ENCODE measurements at places on chromosomes 2 and 18. TPM values are rescaled to one million over a fixed set of nuclear protein-coding genes. Genes with fewer than 3 reads are reported as not detected.

The VSNL1 gene
- total RNA-seq, result 0.58 TPM

The CDH7 gene
- total RNA-seq, result not detected

The UGGT1 gene
- total RNA-seq, result 35.5 TPM

The IL36RN gene
- not detected for total RNA-seq

The ERMN gene
- not detected for total RNA-seq

The DUSP19 gene
- total RNA-seq, result 10.0 TPM

The IMP4 gene
- total RNA-seq, result 101 TPM

The ACOXL gene
- total RNA-seq, result not detected

DNA sequence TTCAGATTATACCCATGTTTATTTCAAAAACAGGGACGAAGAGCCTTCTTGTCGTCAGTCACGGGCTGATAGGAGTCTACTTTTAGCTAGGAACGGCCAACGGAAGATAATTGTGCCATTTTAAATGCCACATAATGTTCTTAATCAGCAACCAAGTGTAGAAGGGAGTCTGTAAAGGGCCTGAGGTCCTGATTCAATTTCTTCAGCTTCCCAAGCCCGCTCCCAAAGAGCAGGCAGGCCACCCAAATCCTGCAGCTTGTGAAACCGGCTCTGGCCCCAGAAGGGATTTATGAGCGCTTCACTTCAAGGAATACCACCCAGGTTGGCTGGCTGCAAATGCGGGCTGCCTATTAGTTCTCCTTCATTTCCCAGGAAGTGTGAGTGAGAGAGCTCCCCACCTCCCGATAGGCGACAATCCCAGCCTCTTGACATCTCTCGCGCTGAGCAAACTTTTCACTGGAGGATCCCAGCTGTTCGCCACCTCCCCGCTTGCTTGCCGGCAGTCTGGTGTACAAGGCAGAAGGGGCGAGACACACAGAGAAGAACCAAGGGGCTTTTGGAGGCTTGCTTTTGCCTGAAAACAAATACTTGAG lies 272.9 kb downstream of the CDH20 start:
- peak; percentile 42 for ATAC-seq

- ATAC-seq, result no peak
Observed at GRCh38 chr2:105437708-105438103, 38.9 kb upstream of the FHL2 start.

DNA sequence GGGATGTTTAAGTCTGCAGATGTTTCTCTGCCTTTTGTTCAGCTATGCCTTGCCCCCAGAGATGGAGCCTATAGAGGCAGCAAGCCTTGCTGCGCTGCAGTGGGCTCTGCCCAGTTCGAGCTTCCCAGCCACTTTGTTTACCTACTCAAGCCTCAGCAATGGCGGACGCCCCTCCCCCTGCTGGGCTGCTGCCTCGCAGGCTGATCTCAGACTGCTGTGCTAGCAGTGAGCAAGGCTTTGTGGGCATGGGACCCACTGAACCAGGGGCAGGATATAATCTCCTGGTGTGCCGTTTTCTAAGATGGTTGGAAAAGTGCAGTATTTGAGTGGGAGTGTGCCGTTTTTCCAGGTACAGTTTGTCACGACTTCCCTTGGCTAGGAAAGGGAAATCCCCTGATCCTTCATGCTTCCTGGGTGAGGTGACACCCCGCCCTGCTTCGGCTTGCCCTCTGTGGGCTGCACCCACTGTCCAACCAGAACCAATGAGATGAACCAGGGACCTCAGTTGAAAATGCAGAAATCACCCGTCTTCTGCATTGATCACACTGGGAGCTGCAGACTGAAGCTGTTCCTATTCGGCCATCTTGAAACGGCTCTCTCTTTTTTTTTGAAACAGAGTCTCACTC lies 27.6 kb upstream of the ADAM23 start:
- ATAC-seq, result no peak

DNA sequence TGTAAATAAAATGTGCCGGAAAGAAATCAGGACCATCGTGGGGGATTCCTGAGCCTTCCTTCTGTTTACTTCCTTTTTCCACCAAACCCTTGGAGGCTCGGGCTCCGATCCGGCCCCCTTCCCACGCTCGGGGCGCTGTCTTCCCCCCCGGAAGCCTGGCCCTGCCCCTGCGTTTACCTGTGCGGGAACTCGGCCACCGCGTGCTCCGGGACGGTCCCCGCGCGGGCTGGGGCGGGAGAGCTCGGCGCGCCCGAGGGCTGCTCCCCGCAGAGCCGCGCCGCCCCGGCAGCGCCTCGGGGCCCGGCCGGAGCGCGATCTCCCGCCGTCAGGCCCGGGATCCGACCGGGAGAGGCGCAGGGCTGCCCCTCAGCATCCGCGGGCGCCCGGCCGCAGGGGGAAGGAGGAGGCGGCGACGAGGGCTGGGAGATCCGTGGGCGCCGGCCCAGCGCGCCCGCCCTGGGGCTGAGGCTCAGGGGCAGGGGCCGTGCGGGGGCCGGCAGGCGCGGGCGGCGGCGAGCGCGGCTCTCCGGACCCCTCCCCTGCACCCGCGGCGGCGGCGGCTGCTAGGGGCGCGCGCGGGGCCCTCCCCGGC lies 435 bp downstream of the ADCY3 start:
- ATAC-seq, result peak; percentile 37

- ATAC-seq, result no peak
Observed at GRCh38 chr2:226581661-226582060, 218.0 kb downstream of the IRS1 start.

DNA sequence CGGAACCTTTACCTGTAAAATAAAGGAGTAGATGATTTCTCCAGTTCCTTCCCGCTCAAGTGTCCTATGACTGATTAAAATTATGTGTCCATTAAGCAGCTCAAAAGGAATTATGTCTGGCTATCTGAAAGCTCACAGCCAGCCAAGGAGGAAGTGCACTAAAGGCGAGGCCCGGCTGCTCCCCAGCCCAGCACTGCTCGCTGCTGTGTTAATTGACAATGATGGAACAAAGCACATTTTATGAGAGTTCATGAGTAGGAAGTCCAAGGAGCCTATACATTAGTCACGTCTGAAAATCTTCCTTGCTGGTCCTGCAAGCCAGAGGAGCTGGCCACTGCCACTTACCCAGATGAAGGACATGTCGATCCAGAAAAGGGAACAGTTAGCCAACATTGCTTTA lies 14.3 kb downstream of the TTC32 start:
- ATAC-seq, result no peak

DNA sequence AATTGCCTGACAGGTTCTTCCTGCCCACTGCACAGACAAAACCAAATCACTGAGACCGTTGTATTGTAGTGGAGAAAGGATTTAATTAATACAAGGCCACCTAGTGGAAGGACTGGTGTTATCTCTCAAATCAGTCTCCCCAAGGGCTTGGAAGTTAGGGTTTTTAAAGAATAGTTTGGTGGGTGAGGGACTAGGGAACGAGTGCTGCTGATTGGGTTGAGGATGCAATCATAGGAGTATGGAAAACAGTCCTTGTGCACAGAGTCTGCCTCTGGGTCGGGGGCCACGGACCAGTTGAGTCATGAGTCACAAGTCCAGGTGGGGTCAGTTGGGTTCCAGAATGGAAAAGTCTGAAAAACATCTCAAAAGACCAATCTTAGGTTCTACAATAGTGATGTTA lies 89.1 kb downstream of the B3GNT2 start:
- no peak for ATAC-seq

DNA sequence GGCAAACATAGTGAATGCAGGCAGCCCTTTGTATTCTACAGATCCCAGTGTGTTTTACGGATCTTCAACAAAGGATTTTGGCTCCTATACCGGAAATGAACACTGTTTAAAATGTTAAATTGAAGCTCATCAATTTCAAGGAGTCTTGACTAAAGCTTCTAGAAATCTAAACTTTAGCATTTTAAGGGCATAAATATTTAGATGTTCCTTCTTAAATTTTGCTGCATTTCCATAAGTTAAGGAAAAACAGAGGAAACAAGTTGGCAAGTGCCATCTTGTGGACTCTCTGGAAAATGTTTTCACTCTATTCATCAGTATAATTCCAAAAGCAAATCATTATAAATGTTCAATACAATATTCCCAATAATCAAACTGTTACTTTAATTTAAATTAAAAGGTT lies 19.6 kb downstream of the CHN1 start:
- no peak for ATAC-seq

DNA sequence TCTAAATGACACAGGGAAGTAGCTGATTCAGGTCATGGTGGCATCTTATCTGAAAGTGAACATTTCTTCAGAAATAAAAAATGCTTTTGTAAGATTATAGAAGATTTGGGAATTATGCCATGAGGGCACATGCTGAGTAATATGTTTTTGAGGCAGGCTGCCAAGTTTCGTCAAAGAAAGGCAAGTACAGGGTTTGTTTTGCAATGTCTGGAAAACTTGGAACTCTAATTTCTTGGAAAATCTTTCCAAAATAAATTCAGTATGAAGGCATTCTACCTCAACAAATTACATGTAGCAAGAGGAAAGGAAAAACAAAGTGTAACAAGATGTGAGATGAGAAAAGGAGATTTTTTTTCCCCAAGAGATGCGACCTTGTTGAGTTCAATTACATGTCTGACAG lies 167.7 kb downstream of the PLCL1 start:
- ATAC-seq, result peak; percentile 70

- no peak for ATAC-seq
Observed at GRCh38 chr2:171579481-171579880, 57.2 kb downstream of the CYBRD1 start.

GRCh38 chr18:23828426-23828825 lies 139.2 kb downstream of the LAMA3 start:
- ATAC-seq, result no peak

- no peak for ATAC-seq
Observed at GRCh38 chr2:22196806-22197205, 1073.0 kb downstream of the TDRD15 start.

- ATAC-seq, result no peak
Observed at GRCh38 chr2:134823431-134823830, 15.0 kb upstream of the ACMSD start.

DNA sequence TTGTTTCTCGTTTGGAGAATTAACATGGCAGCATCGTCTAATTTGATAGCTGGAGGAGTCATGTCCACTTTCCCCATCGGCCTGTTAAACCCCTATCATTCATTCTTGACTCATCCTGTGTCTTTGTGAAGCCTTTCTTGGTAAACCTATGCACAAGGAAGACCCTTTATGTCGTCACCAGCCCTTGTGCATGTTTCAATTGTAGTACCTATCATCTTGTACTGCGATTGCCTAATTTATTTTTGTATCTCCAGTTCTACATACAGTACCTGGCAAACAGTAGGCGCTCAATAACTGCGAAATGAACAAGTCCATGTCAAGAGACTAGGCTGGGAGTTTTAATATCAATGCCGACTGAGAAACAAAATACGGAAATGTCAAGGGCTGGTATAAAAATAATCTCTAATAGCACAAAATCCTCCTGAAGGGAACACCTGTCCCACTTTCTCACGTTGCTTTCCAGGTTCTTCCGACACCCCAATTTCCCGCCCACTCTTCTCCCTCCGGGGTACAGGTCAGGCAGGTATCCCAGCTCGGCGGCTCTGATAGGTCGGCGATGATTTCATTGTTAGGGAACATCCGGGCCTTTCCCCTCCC lies 1.3 kb upstream of the PPM1B start:
- no peak for ATAC-seq

GRCh38 chr2:225100856-225101294 lies 58.6 kb upstream of the DOCK10 start:
- no peak for ATAC-seq

- no peak for ATAC-seq
Observed at GRCh38 chr2:43008388-43008787, 216.0 kb upstream of the HAAO start.

GRCh38 chr18:57743008-57743407 lies 60.1 kb downstream of the ATP8B1 start:
- ATAC-seq, result peak; percentile 51

DNA sequence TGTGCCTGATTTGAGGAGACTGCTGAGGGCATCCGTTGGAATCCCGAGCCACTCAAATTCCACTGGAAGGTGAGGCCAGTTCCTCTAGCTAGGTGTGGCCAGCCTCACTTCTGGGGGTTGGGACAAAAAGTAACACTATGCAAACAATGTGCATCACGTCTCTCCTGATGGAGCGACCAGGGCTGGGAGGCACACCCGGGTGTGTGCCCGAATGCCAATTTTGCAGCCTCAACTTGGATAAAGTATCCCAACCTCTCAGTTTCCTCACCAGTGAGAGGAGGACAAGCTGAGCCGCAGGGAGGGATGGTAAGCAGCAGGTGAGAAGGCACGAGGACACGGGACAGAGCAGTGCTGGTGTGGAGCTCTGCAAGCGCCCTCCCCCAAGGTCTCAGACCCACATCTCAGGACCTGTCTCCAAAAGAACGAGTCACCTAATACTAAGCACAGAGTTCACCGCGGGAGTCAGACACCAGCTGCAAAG lies 218.3 kb downstream of the HAUS1 start:
- no peak for ATAC-seq

DNA sequence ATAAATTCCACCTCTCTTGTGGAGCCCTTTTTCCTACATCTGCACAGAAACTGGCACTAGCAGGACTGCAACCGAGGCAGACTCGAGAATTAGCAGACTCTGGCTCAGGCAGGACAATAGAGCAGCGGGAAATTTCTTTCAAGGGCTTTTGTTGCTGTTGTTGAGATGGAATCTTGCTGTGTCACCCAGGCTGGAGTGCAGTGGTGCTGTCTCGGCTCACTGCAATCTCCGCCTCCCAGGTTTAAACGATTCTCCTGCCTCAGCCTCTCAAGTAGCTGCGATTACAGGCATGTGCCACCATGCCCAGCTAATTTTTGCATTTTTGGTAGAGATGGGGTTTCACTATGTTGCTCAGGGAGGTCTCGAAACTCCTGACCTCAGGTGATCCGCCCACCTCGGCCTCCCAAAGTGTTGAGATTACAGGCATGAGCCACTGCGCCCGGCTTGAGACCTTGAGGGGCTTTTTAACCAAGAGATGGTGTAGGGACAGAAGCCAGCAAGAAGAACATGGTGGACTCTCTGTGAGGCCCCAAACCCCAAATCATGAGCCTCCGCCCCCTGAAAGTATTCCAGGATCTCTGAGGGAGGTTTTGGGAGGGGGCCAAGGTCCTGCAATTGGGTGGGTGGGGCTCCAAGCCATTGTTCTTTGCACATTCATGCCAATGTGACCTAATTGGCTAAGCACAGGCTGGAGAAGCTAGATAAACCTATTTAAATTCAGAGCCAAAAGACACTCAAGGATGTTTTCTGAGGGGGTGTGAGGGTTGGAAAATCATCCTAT lies 68.4 kb upstream of the MSH2 start:
- no peak for ATAC-seq

DNA sequence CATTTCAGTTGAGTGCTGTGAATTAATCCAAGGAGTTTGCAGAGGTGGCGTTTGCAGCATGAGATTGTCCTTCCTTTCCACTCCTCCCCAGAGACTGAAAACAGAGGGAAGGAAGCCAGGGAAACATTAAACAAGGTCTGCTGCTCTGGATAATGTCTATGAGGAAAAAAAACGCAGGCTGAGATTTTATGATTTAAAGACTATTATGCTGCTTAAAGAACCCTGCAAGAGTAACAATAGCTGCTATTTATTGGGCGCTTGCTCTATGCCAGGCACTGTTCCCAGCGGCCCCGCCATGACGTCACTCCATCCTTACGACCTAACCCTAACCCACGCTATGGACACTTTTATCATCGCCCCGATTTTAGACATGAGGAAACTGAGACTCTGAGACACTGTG lies 222.4 kb downstream of the BCL2 start:
- ATAC-seq, result no peak
